ENCODE measurements at places on chromosomes 6 and 20.

GRCh38 chr6:27556406-27556805, 83.5 kb upstream of the ZNF184 start:
- DNase-seq = no peak

GRCh38 chr20:1567392-1568162, 10.1 kb upstream of the SIRPD start:
- DNase-seq = peak; percentile 46

DNA sequence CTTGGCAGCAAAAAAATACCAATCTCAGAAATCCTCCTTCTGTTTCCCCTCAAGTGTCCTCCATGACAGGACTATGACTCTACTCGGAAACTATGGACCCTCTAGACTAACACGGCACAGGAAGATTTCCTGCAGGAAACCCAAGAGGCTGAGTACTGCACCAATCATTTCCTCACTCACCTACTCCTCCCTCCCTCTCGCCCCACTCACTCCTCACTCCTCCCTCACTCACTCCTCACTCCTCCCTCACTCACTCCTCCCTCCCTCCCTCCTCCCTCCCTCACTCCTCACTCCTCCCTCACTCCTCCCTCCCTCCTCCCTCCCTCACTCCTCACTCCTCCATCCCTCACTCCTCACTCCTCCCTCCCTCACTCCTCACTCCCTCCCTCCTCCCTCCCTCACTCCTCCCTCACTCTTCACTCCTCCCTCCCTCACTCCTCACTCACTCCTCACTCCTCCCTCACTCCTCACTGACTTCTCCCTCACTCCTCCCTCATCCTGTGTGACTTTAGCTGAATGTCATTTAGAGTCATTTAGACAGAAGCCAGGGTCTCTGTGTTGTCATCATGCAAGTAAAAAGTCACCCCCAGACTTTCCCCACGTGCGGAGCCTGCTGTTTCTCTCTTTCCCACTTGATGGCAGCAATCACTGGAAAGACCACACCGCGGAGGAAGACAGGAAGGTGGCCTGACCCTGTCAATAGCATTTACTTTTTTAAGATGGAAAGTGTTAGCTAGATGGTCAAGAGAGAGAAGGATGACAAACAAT, 226.8 kb upstream of the PDE10A start:
- DNase-seq = no peak

DNA sequence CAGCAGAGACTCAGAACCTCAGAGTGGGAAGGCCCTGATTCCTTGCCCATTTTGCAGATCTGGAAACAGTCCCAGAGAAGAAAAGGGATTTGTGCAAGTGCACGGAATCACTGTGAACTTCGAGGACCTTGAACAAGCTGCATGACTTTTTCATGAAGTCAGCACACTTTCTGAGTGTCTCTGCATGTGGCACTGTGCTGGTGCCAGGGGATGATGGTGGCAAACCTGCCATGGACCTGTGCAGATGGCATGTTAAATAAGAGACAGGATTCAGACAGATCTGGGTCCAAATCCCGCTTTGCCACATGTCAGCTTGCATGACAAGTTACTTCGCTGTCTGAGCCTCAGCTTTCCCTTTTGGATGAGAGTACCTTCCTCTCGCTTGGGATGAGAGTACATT, 26.8 kb downstream of the ZNF831 start:
- no peak for DNase-seq

- DNase-seq = no peak
Observed at GRCh38 chr20:17992847-17993513, 24.2 kb downstream of the MGME1 start.

DNA sequence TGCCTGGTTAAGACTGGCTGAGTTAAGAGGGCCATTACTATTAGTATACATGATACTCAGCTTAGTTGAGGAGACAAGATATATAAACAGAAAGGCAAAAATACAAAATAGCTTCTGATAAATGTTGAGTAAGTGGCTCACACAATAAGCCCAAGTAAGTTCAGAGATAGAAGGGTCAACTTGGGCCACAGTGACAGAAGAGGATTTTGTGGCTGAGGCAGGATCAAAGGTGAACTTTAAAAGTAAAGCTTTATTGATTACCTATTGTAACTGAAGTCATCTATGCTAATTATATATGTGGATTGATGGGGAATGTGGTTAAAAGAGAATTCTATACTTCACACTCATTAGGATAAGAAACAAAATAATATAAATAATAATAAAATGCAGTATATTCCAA, 80.8 kb downstream of the PHACTR2 start:
- DNase-seq = no peak

GRCh38 chr6:111741177-111741952, 131.9 kb downstream of the FYN start:
- DNase-seq = no peak

DNA sequence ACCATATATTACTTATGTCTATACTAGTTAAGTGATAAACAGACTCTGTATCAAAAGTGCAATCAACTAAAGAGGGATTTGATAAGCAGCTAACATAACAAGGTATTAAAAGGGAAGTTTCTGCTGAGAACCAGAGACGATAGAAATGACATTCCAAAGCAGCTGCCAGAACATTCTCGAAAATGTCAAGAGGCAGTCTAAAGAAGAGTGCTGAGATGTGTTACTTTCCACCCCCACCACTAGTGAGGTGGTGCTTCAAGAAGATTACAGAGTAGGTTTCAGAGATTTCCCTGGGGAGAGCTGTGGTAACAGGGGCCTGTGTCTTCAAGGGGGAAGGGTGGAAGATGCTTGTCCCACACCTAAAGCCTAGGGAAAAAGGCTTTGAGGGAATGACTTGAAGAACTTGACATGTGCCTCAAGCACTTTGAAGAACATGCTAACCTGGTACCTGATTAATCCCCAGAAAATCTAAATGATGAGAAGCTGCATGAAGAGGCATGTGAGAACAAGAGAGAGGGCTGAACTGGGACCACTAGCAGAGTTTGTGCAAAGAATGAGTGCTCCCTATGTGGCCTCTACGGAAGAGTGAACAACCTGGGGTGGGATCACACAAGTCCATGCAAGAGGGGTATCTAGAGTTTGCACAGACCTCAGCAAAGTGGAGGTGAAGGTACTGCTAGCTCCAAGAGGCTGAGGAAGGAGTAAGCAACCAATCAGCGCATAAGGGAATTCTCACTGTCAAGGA, 5.0 kb downstream of the FAM184A start:
- DNase-seq = no peak

DNA sequence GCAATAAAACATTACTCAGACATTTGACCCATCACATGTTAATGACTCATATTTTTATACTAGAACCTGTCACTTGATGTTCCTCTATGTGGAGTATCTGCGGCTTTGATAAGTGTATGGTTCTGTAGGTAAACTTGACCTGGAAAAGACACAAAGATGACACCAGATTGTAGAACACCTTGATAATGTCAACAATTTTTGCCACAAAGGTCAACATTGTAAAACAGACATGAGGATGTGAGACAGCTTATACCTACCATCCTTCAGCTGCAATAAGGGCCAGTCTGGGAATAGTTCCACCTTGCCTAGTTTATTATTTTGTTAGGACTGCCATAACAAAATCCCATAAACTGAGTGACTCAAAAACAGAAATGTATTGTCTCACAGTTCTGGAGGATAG, 202.4 kb downstream of the LMBRD1 start:
- DNase-seq = no peak

- peak; percentile 87 for DNase-seq
Observed at GRCh38 chr6:12903246-12903645, 186.7 kb downstream of the PHACTR1 start.

GRCh38 chr6:88662653-88663174, 300.7 kb downstream of the RNGTT start:
- DNase-seq = no peak

GRCh38 chr6:98639089-98639635, 195.2 kb upstream of the POU3F2 start:
- DNase-seq = no peak

DNA sequence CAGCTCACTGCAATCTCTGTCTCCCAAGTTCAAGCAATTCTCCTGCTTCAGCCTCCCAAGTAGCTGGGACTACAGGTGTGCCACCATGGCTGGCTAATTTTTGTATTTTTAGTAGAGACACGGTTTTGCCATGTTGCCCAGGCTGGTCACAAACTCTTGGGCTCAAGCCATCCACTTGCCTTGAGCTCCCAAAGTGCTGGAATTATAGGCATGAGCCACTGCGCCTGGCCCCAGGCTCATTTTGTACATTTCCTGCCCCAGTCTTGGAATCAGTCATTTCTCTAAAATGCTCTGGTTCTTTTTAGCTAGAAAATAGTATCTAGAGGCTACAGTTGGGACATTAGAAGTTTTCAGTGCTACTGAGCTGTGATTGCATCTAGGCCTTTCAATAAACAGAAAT, 13.5 kb downstream of the MANBAL start:
- no peak for DNase-seq

GRCh38 chr6:50978380-50979170, 159.9 kb downstream of the TFAP2B start:
- no peak for DNase-seq

GRCh38 chr6:126923807-126924206, 194.7 kb upstream of the RSPO3 start:
- no peak for DNase-seq

DNA sequence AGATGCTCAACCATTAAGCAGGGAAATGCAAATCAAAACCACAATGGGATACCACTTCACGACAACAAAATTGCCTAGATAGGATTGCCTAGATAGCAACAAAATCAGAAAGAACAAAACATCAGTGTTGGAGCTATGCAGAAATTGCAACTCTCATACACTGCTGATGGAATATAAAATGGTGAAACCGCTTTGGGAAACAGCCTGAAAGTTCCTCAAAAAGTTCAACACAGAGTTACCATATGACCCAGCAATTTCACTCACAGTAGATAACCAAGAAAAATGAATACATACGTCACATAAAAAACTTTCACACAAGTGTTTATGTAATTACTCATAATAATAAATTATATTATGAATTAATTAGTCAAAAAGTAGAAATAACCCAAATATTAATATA, 78.3 kb downstream of the MAFB start:
- peak; percentile 75 for DNase-seq

DNA sequence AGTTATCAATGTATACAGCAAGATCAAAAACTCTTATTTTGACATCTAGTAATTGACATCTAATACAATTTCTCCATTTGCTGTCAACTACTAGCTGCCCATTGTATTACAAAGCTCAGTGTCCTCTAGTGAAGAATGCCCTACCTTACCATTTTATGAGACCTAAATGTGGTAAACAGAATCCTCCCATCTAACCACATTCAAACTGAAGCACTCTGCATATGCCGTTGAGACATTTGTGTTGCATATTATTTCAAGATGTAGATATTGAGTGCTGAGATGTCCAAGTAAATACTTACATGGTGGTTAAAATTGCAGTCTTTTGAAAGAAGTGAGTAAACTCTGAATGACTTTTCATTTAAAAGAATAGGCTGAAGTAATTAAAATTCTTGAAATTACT, 597 bp upstream of the GLYATL3 start:
- no peak for DNase-seq

GRCh38 chr20:7859356-7859802, 80.9 kb downstream of the HAO1 start:
- peak; percentile 8 for DNase-seq

GRCh38 chr6:27809939-27810767, 102.0 kb downstream of the OR2B2 start:
- DNase-seq = peak; percentile 92

DNA sequence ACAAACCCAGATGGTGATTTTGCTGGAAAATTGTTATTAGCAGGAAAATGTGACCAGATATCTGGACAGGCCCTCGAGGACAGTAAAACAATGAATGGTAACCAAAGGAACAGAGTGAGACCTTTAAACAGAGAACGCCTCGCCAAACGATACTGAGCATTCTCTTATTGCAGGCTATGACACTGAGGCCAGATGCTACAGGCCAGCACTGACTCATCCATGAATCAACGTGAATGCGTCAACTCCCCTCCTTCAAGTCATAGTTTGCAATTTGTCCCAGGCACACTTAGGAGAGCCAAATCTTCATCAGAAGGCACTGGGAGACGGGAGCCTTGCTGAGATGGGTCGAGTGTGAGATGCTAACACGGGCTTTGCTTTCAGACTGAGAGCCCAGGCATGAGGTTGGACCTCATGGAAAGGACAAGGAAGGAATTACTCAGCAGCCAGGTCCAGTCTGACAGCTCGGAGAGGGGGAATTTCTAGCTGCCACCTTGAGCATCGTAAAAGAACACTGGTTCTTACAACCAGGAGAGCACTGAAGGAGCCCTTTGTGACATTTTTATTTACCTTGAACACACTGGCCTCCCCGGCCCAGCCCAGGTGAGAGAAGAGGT, 60.7 kb downstream of the BMP7 start:
- DNase-seq = no peak

- DNase-seq = no peak
Observed at GRCh38 chr6:43953256-43953655, 174.0 kb downstream of the MRPL14 start.

GRCh38 chr20:23160536-23161243, 74.6 kb upstream of the CD93 start:
- no peak for DNase-seq

- DNase-seq = no peak
Observed at GRCh38 chr6:70797625-70798024, 129.9 kb downstream of the SMAP1 start.

DNA sequence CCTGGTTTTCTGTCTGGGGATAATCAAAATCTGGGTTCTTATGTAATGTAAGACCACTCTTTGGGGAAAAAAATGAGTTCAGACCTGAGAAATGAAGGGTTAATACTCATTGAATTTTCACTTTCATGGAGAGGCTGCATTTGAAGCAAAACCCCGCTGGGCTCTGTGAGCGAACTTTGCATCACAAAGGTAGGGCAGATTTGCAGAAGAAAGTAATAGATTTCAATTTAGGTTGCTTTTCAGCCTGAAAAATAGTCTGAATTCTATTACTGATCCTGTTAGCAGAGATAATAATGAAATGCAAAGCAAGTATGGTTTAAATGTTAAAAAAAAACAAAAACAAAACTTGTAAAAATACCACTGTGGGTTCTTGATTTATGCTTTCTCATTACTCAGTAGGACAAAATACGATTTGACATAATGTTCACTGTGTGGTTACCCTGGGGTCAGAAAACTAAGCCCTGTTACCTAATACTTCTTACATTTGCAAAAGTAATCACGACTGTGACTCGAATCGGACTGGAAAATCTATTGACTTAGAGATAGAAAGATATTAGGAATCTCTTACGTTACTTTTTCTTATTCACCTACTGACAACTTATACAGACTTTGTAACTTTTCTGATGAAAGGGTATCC, 72.2 kb downstream of the UST start:
- no peak for DNase-seq

- peak; percentile 26 for DNase-seq
Observed at GRCh38 chr20:5928836-5929715, 21.3 kb downstream of the TRMT6 start.

- peak; percentile 74 for DNase-seq
Observed at GRCh38 chr20:36988494-36988966, 37.0 kb upstream of the SAMHD1 start.

GRCh38 chr6:160102956-160103824, 18.4 kb upstream of the SLC22A1 start:
- peak; percentile 28 for DNase-seq

GRCh38 chr20:19304886-19305415, 92.5 kb downstream of the SLC24A3 start:
- no peak for DNase-seq
